ENCODE measurements at places on chromosomes 13 and 19. TPM values are rescaled to one million over a fixed set of nuclear protein-coding genes. Genes with fewer than 3 reads are reported as not detected.

KLK11 gene
- total RNA-seq, result 0.38 TPM

FFAR3 gene
- not detected for total RNA-seq

ANO8 gene
- 8.6 TPM for total RNA-seq

HRC gene
- total RNA-seq, result 1.9 TPM

Data from mucosa of descending colon (tissue), 3 donors.